ENCODE measurements at places on chromosomes 7 and 10. TPM values are rescaled to one million over a fixed set of nuclear protein-coding genes. Genes with fewer than 3 reads are reported as not detected.

DNA sequence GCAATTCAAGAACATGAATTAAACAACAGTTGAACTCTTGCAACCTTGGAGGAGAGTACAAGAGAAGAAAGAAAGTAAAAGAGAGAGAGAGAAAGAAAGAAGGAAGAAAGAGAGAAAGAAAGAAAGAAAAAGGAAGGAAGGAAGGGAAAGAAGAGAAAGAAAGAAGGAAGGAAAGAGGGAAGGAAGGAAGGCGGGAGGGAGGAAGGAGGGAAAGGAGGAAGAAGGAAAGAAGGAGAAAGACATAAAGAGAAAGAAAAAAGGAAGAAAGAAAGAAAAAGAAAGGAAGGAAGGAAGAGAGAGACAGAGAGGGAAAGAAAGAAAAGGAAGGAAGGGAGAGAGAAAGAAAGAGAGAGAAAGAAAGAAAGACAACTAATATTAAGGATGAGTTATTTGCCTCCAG, 1106.7 kb downstream of the TYW1 start:
- DNase-seq, result no peak

DNA sequence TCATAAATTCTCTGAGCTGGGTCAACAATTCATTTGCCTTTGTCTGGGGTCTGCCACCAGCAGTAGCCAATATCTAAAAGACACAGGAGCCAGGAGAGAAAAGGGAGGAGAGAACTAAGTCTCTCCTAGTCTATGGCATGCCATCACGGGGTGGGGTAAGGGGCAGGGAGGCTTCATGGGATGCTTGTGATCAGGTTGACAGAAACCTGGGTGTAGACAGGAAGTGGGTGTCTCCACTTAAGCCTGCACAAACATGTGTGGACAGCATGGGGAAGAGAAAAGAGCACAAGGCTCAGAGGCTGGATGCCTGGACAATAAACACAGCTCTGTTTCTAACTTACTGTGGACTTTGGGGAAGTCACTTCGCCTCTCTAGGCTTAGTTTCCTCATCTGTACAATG, 11.5 kb upstream of the C10orf53 start:
- DNase-seq, result no peak

GRCh38 chr10:103181244-103181643, 11.8 kb downstream of the NT5C2 start:
- peak; percentile 63 for DNase-seq

RGR gene
- total RNA-seq, result not detected

GRCh38 chr10:97376413-97376812, 24.7 kb downstream of the RRP12 start:
- DNase-seq, result no peak

- no peak for DNase-seq
Observed at GRCh38 chr10:84607523-84607922, 279.1 kb downstream of the CCSER2 start.

HOXA6 gene
- not detected for total RNA-seq

- no peak for DNase-seq
Observed at GRCh38 chr7:30721211-30721610, 30.7 kb upstream of the INMT start.

GRCh38 chr10:97366572-97366971, 32.0 kb upstream of the FRAT2 start:
- no peak for DNase-seq

GRCh38 chr10:118238573-118239235, 103.4 kb downstream of the FAM204A start:
- no peak for DNase-seq

FAM25G gene
- not detected for total RNA-seq

RELN gene
- total RNA-seq, result not detected

DNA sequence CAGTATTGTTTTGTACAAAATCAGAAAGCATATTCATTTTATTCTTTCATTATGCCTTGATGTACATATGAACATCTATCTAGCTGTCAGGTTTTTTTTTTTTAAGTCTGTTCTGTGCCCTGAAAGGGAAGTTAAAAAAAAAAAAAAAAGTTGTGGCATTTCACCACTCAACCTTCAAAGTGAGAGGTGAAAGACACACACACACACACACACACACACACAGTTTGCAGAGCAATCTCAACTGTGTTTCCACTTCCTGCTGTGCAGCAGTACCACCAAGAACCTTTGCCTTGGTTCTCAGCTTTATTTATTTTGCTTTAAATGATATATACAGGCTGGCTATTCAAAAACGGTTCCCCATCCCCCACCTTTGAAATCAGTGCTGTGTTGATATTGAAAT, 955.6 kb downstream of the GATA3 start:
- DNase-seq, result peak; percentile 67

DNA sequence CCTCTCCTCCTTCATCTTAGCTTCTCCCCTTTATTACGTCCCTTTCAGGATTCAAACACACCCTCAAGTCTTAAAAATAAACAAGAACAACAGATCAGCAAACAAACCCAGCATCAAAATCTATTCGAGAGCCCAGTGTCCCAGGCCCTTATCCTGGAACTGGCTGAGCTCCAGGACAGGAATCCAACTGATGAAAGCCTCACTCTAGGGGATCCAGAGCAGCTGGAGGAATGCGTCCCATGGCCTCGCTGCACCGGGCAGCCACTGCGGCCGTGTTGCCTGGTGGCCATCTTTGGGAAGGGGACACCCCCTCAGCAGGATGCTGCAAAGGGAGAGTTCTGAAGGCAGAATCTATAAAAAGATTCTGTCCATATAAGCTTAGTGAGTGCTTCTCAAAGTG, 156.5 kb upstream of the BMPER start:
- DNase-seq, result no peak

SFTPA1 gene
- total RNA-seq, result not detected

All from activated CD4-positive, alpha-beta T cell treated with anti-CD3 and anti-CD28 coated beads, Interleukin-2, amount 10 ng/mL, durations not matched to agents 24 days and 14 days (primary cell).